Stimulated activated CD4-positive, alpha-beta T cell treated with anti-CD3 and anti-CD28 coated beads, Interleukin-2, amount 100 ng/mL, for 4 hours (primary cell): ENCODE measurements at places on chromosomes 6 and 20.

DNA sequence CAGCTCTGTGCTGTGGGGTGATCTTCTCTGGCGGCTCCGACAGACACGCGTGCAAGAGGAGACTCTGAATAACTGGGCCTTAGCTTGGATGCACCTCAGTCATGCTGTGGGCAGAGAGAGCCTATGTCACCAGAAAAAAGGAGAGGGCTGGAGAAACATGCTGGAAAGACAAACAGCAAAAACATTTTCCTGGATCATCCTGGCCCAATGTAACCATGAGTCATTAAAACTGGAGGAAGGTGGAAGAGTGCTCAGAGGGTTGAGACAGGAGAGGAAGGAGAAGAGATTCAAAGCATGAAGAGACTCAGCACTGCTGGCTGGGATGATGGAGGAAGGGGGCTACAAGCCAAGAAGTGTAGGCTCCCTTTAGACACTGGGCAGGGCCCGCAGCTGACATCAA is 292.0 kb downstream of the CDH26 start:
- DNase-seq = no peak

GRCh38 chr6:119446115-119446554 is 96.6 kb upstream of the MAN1A1 start:
- no peak for DNase-seq

DNA sequence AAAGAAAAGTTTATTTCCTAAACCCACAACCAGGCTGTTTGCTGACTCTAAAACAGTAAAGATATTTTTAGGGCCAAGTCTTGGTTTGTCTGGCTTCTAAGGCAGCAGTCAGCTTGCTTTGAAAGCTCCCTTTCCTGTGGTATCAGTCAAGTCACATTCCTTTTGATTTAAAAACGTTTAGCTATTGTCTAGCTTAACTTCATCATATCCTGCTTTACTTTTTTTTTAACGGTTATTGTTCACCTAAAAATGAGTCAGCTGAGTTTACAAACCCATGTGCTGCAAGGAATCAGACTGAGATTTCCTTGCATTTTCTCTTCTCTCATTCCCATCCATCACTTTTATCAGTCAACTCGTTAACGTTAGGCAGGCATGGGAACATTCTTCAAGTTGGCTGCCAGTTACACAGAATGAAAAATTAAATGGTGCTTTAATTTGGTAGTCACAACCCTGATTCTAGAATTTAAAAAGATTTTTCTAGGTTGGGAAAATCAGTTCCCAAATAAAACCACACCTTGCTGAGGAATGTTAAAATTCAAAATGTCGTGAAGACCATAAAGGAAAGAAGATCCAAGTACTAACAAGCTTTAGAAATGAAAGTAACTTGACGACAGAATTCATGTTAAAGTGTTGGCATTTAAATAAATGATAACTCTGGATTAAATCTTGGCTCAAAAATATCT is 45.9 kb downstream of the ELOVL5 start:
- no peak for DNase-seq

GRCh38 chr6:129748212-129748900 is 38.4 kb upstream of the ARHGAP18 start:
- peak; percentile 63 for DNase-seq
